Chondrocyte (in vitro differentiated cells): ENCODE measurements at places on chromosomes 6 and 20. TPM values are rescaled to one million over a fixed set of nuclear protein-coding genes. Genes with fewer than 3 reads are reported as not detected.

SGK2 gene
- 0.45 to 2.1 TPM (median 0.54 TPM) in 3 replicates for total RNA-seq

PBX2 gene
- total RNA-seq: 58.6 to 66.5 TPM (median 66.3 TPM) in 3 replicates

GPLD1 gene
- 4.2 to 4.4 TPM (median 4.2 TPM) in 3 replicates for total RNA-seq

DHX35 gene
- 7.0 to 8.4 TPM (median 7.8 TPM) in 3 replicates for total RNA-seq

RIOK1 gene
- total RNA-seq: 13.7 to 24.5 TPM (median 14.4 TPM) in 3 replicates
